NAMALWA (cell line): ENCODE measurements at places on chromosomes 5 and 9.

GRCh38 chr5:151023651-151024050 lies 3.3 kb downstream of the GPX3 start:
- DNase-seq: no peak

- no peak for DNase-seq
Observed at GRCh38 chr5:172319708-172320441, 36.3 kb upstream of the UBTD2 start.

GRCh38 chr5:133698646-133699526 lies 86.5 kb upstream of the FSTL4 start:
- no peak for DNase-seq

GRCh38 chr9:12604164-12604821 lies 88.9 kb upstream of the TYRP1 start:
- DNase-seq: no peak

DNA sequence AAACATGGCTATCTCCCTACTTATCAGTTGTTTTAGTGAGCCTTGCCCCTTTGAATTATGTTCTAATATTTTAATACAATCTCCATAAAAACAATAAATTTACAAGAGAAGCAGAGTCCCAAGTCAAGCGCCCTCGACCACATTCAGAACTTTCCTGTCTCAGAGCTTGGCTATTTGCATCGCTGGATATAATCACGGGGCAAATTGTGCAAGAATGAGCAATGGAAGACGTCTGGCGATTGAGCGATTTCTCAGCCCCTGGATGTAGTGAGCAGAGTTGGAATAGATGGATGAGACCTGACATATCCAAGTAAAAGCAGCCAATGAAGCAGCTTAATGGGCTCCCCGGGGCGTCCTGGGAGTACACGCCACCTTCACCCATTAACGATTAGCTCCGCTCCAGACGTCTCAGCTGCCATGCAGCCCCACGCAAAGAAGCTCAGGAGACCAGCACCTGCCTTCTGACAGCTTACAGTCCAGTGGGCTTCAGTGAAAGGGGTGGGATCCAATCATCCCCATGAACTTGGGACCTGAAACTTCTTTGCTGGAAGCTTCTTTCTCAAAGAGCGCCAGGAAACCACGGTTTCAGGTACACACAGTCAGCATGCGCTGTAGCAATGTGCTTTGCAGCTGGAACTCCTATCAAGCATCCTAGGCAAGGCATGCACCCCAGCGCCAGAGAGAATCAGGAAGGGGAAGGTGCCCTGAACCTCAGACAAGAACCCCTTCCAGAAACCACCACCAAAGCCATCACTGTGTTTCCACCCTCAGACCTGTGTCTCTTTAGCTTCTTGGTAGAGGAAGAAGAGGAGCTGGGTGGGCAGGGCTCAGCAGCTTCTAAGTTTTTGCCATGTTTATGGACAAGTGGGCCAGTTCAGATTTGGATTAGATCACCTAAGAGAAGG lies 92.0 kb upstream of the IRX4 start:
- no peak for DNase-seq

- DNase-seq: no peak
Observed at GRCh38 chr9:90774071-90774470, 27.5 kb upstream of the SYK start.

GRCh38 chr9:99180662-99181061 lies 41.1 kb downstream of the ALG2 start:
- DNase-seq: no peak

GRCh38 chr5:111138096-111138495 lies 45.9 kb downstream of the WDR36 start:
- DNase-seq: no peak

GRCh38 chr9:68980341-68980914 lies 33.5 kb downstream of the PRKACG start:
- no peak for DNase-seq

DNA sequence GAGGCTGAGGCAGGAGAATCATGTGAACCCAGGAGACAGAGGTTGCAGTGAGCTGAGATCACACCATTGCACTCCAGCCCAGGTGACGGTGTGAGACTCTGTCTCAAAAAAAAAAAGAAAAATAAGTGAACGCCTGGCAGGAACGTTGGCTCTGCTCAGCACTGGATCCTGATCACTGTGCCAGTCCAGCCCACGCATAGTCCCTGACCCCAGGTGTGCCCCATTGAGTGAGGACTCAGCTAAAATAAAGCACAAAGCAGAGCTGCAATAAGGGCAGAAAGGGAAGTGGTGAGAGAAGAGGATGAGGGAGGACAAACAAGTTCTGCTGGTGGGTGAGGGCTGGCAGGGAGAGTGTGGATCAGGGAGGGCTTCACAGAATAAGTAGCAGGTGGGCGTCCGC lies 4.3 kb downstream of the GRHPR start:
- no peak for DNase-seq

DNA sequence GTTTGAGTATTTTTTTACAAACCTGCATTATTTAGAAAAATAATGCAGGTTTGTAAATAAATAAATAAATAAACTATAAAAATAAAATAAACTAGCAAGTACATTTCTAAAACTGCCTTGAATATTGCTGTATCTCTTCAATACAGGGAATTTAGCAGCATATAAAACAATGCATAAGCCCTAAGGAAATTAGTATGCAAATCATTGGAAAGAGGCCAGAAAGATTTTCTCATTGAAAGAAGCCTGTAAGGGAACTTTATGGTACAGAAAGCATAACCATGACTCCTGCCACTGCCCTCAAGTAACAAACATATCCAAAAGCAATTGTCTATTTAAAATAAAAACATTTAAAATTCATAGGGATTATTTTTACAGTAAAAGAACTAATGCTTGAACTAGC lies 387.3 kb downstream of the HINT1 start:
- no peak for DNase-seq

GRCh38 chr9:77981907-77982306 lies 49.7 kb downstream of the GNAQ start:
- no peak for DNase-seq

GRCh38 chr5:107393851-107394250 lies 276.9 kb downstream of the EFNA5 start:
- DNase-seq: no peak

DNA sequence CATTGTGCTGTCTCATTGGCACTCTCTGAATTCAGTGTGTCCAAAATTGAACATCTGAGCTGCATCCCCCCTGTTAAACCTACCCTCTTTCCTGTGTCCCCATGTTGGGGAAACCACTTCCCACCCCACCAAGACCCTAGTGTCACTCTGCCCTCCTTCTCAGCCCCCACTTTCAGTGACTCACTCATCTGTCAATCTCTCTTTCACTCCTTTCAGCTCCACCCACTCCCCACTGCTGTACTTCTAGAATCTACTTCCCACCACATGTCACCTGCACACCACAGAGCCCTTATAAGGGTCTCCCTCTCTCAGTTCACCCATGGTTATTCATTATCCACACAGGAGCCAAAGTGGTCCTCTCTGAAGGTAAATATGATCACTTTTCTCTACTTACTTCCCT lies 5.8 kb upstream of the SPOCK1 start:
- no peak for DNase-seq
